Fibroblast of lung (primary cell): ENCODE measurements at places on chromosomes 4 and X. TPM values are rescaled to one million over a fixed set of nuclear protein-coding genes. Genes with fewer than 3 reads are reported as not detected.

Gene SGMS2
- 63.7 and 70.4 TPM in 2 replicates for total RNA-seq

Gene ZXDB
- 5.1 and 8.9 TPM in 2 replicates for total RNA-seq

Gene SPANXA1
- not detected in 2 replicates for total RNA-seq

Gene VCX
- total RNA-seq: not detected in 2 replicates

Gene RFC1
- 44.4 and 52.4 TPM in 2 replicates for total RNA-seq

GRCh38 chrX:66014556-66014955 lies 25.3 kb downstream of the VSIG4 start:
- DNase-seq: no peak

GRCh38 chr4:158043971-158044618 lies 128.7 kb downstream of the GASK1B start:
- no peak for DNase-seq

- DNase-seq: peak; percentile 10
These were observed 759 bp downstream of the ZC4H2 start for GRCh38 chrX:64975491-64975890.

DNA sequence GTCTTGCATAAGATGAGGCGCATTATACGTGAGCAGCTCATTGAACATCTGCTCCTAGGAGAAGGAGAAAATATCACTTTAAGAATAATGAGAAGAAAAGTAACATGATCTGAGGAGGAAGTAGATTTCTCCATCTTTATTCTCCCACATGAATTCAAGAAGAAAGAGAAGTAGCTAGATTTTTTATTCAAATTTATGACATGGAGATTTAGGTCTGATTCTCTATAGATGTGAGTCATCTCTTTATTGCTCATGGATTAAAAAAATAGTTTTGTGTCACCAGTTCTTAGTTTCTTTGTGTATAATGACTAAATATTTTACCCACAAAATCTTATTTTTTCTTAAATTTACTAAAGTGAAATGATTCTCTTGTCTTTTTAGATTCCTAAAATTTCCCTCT lies 40.4 kb downstream of the HPGDS start:
- DNase-seq: peak; percentile 30

DNA sequence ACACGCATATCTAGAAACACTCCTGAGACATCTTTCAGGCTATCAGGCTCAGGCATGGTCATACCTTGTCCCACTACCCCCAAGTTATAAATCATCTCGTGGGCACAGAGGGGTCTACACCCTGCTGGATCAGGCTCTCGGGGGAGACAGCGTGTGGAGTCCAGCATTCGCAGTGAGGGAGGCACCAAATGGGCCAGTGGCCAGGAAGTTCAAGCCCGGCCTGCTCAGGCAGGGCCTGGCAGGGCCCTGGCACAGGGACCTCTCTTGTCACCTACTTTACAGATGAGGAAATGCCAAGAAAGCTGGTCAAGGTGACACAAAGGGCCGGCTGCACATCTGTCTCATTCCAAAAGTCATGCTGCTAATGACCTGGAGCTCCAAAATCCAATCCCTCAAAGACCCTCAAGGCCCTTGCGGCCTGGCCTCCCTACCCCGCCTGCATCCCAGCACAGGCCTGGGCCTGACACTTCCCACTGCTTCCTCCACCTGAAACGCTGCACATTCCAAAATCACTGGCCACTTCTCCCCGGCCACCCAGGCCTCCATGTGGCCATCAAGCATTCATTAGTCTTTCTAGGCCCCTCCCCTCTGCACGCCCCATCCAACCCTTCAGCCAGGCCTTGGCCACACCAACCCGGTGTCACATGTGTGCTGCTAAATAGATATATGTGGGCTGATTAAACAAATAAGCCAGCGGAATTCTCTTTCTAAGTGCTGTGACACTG lies 35.6 kb downstream of the ACOX3 start:
- no peak for DNase-seq

GRCh38 chr4:184248216-184248615 lies 30.5 kb upstream of the ENPP6 start:
- no peak for DNase-seq

- no peak for DNase-seq
These were observed 59.9 kb downstream of the KIT start for GRCh38 chr4:54717694-54718093.

- no peak for DNase-seq
These were observed 13.4 kb upstream of the NHS start for GRCh38 chrX:17361620-17362019.

DNA sequence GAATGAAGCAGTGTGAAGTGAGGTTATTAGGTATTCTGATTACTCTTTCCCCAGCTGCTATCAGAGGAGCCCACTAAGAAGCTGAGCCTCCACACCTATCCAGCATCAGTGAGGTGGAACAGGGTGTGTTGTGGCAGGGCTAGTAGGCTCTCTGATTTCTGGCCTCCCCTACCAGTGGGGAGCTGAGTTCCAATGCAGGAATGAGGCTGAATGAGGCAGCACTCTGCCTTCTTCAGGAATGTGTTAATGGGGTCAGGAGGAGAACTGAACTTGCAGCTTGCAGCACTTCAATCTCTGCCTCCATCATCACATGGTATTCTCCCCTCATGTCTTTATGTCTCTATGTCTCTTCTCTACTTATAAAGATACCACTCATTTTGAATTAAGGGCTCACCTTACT lies 26.9 kb downstream of the SOX3 start:
- DNase-seq: no peak
